Activated naive CD4-positive, alpha-beta T cell treated with Interleukin-2 at 50 U/mL for 16 hours (primary cell): ENCODE measurements at places on chromosomes 1 and 21.

- DNase-seq: no peak
Observed at GRCh38 chr1:152933196-152933595, 13.8 kb upstream of the SPRR5 start.

GRCh38 chr1:4614371-4615137 is 39.9 kb upstream of the AJAP1 start:
- no peak for DNase-seq

- DNase-seq: no peak
Observed at GRCh38 chr1:2439369-2439768, 27.0 kb upstream of the PEX10 start.

- no peak for DNase-seq
Observed at GRCh38 chr1:76593141-76593540, 274.1 kb upstream of the ST6GALNAC5 start.

DNA sequence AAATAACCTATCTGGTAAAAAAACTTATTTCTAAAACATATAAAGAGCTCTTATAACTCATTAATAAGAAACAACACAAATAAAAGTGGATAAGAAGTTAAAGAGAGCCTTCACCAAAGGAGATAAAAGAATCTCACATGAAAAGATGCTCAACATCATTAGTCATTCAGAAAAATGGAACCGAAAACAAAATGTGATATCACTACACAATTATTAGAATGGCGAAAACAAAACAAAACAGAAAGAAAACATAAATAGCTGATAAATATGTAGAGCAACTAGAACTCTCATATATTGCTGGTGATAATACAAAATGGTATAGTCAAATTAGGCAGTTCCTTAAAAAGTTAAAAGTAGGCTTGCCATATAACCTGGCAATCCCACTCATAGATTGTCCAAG is 1109.3 kb downstream of the PLA2G4A start:
- no peak for DNase-seq
